Hematopoietic multipotent progenitor cell treated with erythropoietin and hydrocortisone succinate and interleukin-3 and kit ligand, for 8 days (in vitro differentiated cells): ENCODE measurements at places on chromosomes 3 and 15.

DNA sequence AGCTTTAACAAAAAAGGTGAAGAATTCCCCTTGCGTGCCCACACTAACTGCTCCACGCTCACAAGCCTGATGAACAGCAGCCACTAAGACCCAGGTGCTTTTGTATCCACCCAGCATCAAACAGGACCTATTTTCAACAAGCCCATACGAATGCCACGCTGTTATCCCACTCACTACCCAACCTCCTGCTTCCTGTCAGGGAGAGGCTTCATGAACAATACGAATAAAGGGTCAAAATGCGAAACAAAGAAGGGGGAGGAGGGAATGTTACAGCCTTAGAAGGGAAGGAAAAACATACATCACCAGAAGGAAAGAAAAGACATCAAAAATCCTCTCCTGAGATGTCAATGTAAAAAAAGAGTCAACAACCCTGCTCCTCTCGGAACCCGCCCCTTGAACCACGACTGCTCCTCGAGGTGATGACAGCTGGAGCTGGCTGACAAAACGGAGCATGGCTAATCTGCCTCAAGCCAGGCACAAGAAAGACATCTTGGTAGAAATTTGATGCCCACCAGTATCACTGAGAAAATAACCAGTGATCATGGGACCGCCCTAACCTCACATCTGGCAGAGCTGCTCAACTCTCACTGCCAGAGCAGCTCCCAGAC lies 9.7 kb downstream of the ERC2 start:
- DNase-seq: no peak

- no peak for DNase-seq
Measured at GRCh38 chr15:25658560-25658959, 204.6 kb downstream of the ATP10A start.

GRCh38 chr3:81279481-81280379 lies 481.7 kb downstream of the GBE1 start:
- DNase-seq: no peak

GRCh38 chr15:101148881-101149664 lies 102.8 kb downstream of the CHSY1 start:
- peak; percentile 67 for DNase-seq

- DNase-seq: no peak
Measured at GRCh38 chr3:174531262-174531982, 327.7 kb upstream of the NAALADL2 start.

DNA sequence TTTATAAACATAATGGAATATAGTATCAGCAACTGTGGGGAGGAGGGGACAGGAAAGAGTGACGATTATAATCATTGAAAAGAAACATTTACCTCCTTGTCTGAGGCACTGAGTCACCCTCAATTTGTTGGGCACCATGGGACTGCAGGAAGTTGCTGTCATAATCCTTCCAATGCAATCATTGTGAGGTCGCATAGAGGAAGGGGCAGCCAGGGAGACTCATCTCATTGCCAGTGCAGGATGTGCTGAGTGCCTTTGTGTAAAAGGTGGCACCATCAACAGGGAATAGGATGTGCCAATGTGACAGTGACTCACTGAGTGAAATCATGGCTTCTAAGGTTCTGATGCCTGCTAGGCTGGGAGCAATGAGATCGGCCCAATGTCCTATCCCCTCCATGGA lies 300.4 kb upstream of the ADAMTS9 start:
- no peak for DNase-seq

- no peak for DNase-seq
Measured at GRCh38 chr15:101156061-101156460, 95.8 kb downstream of the CHSY1 start.

DNA sequence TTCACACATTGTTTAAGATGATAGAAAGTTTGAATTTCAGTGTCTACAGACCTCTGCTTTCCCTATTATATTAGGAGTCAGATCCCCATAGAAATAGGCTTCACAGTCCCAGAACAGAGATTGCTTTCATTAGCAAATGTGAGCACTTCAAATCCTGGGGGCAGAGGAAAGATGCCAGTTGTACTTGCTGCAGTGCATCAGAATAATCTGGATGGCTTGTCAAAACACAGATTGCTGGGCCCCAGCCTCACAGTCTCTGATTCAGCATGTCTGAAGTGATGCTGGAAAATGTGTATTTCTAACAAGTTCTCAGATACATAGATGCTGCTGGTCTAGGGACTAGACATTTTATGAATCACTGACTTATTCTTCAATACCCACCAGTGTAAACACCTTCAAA lies 375.2 kb downstream of the FGF12 start:
- no peak for DNase-seq

DNA sequence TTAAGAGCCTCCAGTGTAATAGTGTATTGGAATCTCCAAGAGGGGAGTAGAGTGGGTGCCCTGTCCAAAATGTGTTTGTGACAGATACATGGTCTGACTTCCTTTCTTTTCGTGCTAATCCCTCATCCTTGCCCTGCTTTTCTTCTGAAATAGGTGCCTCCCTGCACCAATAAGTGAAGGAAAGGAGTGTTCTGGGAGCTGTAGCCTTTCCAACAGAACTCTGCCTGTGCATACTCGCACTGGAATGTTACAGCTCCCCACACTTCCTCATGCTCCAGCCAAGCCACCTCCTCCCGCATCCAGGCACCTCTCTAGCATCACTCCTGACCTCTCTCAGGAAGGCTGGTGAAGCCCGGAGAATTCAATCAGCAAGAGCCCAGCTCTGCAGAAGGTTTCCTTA lies 478.0 kb downstream of the GABRG3 start:
- DNase-seq: no peak

- peak; percentile 6 for DNase-seq
Measured at GRCh38 chr3:94524102-94524919, 461.4 kb downstream of the NSUN3 start.

DNA sequence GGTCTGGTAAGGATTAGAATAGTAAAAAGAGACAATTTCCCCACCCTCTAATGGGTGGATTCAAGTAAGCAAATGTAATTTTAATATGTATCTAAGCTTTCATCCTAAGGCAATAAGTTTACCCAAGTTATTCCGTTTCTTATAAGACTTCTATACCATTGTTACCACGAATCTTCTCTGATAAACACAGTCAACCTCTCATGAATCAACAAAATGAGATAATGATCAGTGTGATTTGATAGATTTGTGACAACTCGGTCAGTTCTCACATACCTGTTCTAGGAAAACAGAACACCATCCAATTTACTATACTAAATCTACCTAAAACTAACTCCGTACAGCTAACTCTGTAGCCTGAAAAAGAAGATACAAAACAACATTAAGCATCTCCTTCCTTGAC lies 342.1 kb downstream of the TBL1XR1 start:
- DNase-seq: no peak

DNA sequence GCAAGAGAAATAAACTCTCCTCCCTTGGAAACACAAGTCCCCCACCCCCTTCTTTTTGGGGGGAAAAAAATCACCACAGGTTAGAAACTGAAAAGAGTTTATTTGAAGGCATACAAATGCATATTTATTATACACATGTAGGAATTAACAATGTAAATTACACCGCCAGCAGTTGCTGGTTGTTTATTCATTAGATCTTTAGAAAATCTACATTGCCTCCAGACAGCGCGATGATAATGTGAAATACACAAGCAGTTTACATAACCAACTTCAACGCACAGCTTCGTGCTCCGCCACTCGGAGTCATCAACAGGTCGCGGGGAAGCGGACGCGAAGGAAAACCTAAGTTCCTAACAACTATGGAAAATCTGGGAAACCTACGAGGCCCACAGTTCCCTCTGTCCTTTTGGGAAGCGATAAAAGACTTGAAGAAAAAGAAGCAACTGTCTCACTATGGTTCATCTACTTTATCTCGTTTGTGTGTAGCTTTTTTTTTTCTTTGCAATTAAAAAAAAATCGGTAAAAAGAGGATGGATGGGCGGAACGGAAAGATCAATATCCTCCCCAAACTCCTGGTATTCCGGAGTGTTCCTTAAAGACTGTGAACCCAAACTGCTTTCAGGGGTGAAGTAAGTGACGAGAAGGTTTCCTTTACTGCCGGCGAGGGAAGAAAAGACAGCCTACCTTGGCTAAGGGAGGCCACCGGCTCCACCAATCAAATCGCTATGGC lies 8.4 kb upstream of the FOXB1 start:
- DNase-seq: no peak

GRCh38 chr3:110932567-110932966 lies 139.0 kb upstream of the NECTIN3 start:
- no peak for DNase-seq

- DNase-seq: no peak
Measured at GRCh38 chr3:65005486-65005885, 317.7 kb upstream of the ADAMTS9 start.

GRCh38 chr3:12939137-12939536 lies 97.8 kb upstream of the RPL32 start:
- DNase-seq: no peak

DNA sequence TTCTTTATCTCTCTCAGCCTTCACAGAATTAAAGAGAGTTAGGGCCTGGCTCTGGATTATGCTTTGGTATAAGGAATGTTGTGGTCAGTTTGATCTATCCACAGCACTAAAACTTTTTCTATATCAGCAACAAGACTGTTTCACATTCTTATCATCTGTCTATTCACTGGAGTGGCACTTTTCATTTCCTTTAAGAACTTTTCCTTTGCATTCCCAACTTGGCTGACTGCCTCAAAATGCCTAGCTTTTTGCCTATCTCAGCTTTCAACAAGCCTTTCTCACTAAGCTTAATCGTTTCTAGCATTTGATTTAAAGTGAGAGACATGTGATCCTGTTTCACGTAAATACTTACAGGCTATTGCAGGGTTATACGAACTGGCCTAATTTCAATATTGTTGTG lies 471.8 kb downstream of the GBE1 start:
- DNase-seq: no peak

DNA sequence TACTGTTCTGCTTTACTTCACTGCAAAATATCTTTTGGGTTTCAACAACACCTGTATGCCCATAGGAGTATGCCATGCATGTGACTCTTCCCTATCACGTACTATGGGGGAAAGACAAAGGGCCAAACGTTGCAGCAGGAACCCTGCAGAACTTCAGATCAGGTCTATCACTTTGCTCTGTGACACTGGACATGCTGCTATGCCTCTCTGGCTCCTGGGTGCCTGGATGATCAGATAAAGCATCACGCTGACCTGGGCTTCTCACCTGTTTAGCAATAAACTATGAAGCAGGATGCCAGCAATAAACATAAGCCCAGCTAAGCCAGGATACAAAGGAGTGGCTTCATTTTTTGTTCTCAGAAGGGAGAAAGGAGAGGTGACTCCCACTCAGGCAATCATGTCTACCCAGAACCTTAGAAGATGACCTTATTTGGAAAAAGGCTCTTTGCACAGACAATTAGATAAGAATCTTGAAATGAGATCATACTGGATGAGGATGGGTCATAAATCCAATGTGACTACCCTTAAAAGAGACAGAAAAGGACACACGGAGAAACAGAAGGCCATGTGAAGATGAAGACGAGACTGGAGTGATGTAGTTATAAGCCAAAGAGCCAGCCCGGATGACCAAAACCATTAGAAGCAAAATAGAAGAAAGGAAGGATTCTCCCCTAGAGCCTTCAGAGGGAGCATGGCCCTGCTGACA lies 19.3 kb downstream of the POMGNT2 start:
- DNase-seq: no peak

DNA sequence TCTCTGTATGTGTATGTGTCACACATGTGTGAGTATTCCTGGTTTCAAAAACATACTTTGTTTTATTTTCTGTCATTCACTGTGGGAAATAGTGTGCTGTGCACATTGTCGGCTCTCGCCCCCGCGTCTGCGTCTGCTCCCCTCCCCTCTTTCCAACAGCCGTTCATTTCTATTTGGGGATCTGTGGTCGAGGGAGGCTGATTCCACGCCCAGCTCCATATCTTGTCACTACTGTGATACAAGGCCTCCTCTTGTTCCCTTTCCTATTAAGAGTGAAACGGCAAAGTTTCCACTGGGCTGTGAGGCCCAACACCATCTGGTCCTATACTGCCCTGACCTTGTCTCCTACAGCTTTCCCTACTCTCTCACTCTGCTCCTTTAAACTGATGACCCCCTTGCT lies 172.5 kb upstream of the LRIG1 start:
- no peak for DNase-seq

- no peak for DNase-seq
Measured at GRCh38 chr15:72774696-72775383, 8.7 kb downstream of the ADPGK start.

GRCh38 chr3:134462331-134462941 lies 23.3 kb downstream of the ANAPC13 start:
- DNase-seq: no peak

- no peak for DNase-seq
Measured at GRCh38 chr15:71496336-71496955, 313.9 kb upstream of the NR2E3 start.

- no peak for DNase-seq
Measured at GRCh38 chr3:30924763-30925162, 30.3 kb upstream of the GADL1 start.
